ENCODE measurements at places on chromosomes 12 and 14.

DNA sequence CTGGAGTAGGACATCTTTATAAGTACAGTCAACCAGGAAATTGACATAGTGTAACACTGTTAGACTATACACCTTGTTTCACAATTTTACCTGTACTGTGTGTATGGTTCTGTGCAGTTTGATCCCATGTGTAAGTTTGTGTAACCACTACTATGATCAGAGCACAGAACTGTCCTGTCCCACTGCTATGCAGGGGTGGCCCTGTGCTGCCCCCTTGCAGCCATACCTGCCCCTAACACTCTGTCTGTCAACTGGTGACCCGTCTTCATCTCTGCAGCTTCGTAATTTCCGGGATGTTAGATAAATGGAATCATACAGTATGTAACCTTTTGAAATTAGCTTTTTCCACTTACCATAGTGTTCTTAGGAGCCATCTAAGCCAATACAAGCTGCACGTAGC lies 58.7 kb upstream of the RD3L start:
- DNase-seq, result no peak

- no peak for DNase-seq
Observed at GRCh38 chr12:128339631-128340030, 72.7 kb downstream of the TMEM132C start.

- no peak for DNase-seq
Observed at GRCh38 chr14:35993684-35993960, 167.5 kb downstream of the BRMS1L start.

GRCh38 chr14:101200008-101200649 lies 296.6 kb upstream of the RTL1 start:
- no peak for DNase-seq

- DNase-seq, result no peak
Observed at GRCh38 chr14:49939884-49940510, 47.1 kb downstream of the ARF6 start.

DNA sequence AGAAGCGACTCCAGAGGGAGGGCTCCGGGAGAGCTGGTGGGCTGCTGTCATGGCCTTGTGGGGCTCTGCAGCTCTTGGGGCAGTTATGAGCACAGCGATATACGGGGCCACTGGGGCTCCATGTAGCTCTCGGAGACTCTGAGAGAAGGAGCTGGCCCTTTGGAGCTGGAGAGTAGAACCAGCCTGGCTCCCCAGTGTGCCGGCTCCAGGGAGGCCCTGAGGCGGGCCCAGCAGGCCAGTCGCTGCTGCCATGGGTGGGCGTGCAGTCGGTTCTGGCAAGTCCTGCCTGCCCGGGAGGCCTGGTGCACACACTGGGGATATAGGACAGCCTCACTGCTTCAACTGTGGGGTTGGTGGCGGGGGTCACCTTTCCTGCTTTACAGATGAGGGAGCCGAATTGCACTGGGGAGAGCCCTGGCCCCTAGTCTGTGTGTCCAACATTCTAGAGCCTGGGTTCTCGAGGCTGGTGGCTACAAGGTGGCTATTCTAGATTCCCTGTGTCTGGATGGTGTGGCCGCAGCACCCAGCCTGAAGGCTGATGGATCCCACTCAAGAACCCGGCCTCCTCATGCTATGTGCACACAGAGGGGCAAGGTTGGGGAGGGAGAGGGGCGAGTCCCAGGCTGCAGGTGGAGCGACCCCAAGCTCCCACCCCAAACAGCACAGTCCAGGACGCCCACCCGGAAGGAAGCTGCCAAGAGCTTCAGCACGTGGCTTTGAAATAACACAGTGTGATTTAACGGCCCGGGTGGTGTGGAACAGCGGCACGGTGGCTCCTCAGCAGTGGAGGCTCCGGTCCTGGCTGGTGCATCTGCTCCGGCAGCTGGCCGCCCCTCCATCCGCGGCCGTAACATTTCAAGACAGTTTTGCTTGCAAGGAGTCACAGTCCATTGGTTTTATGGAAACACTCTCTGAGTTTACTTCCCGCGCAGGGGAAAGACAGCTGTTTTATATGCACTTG lies 188.3 kb upstream of the C14orf180 start:
- DNase-seq, result no peak

- no peak for DNase-seq
Observed at GRCh38 chr14:24281636-24282035, 10.2 kb upstream of the RABGGTA start.

Measured in GM20000 (cell line).